Occipital lobe (tissue), 3 donors: ENCODE measurements at places on chromosomes 4 and X. TPM values are rescaled to one million over a fixed set of nuclear protein-coding genes. Genes with fewer than 3 reads are reported as not detected.

The ARHGAP36 gene
- total RNA-seq = 0.31 TPM

- no peak for DNase-seq
Measured at GRCh38 chrX:78746496-78746895, 1.0 kb upstream of the LPAR4 start.

DNA sequence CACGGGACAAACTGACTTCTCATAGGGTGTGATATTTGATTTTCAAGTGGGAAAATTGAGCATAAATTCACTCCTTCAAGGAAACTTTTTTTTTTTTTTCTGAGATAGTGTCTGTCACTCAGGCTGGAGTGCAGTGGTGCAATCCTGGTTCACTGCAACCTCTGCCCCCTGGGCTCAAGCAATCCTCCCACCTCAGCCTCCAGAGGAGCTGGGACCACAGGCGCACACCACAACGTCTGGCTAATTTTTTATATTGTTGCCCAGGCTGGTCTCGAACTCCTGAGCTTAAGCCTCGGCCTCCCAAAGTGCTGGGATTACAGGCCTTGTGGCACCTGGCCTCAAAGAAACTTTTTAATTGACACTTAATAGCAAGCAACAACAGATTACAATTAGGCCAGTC is 13.8 kb downstream of the CLDN34 start:
- DNase-seq = no peak

DNA sequence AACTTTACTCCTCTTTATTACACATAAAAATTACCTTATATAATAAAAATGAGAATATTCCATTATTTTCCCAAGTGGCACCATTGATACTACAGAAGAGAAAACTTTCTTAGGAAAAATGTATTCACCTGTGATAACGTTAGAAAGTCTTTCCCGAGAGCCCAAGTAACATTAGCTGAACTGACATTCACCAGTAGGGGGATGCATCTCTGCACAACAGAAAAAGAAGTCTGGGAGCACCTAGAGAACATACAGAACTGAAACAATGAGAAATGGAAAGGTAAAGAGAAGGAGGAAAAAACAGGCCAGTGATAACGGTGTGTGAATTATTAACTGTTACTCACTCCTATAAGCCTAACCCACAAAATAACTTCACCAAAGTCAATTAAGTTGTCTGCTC is 423.3 kb downstream of the CENPC start:
- DNase-seq = no peak
